ENCODE measurements at places on chromosomes 12 and 14.

DNA sequence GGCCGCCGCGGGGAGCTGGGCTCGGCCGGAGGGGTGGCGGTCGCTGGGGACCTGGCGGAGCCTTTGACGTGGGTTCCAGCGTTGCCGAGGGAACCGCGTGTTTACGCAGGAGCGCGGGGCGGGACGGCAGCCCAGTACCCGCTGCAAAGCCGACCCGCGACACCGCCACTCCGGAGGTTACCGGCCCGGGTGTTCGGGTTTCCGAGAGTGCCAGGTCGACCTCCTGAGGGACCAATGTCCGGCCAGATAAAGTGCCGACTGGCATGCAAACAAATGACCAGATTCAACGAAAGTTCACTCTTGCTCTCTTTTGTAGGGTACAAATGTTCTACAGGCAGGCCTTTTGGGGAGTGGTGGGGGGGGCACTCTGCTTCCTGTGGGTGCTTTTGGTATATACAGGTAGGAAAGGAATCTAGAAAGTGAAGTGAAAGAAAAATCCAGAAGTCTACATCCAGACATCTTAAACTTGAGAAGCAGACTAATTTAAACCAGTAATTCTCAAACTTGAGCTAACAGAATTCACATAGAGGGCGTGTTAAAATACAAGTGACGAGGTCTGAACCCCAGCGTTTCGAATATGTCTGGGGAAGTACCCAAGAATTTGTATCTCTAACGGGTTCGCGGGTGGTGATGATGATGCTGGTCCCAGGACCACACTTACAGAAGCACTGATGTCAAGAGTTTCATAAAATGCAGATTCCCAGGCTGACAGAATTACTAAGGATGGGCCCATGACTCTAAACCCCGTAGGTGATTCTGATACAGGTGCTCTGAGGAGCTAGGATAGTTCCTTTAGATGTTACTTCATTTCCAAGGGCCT, at the start of gene GPR135:
TSS of gene GPR135 (minus strand) at position 65 of the 820 bp plus-strand sequence. CDS start 154 bp downstream, outside the sequence.
- peak; percentile 32 for DNase-seq

- DNase-seq, result peak; percentile 58
These were observed 2.4 kb downstream of the WASHC3 start for GRCh38 chr12:102059343-102059742.

DNA sequence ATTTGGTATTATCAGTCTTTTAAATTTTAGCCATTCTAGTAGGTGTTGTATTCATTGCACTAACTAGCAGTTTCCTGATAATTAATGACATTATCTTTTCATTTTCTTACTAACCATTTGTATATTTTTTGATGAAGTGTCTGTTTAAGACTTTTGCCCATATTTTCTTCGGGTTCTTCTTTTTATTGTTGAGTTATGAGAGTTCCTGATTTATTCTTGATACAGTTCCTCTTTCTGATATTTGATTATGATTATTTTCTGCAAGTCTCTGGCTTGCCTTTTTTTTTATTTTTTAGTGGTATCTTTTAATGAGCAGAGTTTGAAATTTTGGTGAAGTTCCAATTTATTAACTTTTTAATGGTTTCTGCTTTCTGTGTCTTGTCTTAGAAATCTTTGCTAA, 6.2 kb upstream of the RNU6-7 start:
- no peak for DNase-seq

DNA sequence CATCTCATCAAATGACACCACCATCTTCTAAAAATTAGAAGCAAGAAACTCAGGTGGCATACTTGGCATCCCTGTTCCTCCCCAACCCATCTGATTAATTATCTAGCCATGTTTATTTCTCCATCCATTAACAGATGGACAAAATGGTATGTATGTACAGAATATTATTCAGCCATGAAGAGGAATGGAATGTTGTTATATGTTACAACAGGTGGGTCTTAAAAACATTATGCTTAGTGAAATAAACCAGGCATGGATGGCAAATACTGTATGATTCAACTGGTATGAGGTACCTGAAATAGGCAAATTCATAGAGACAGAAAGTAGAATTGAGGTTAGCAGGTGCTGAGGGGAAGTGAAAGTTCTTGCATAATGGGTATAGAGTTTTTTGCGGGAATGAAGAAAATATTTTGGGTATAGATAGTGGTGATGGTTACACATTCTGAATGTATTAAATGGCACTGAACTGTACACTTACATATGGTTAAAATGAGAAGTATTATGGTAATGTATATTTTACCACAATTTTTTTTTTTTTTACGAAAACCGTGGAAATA, 17.5 kb downstream of the YY1 start:
- DNase-seq, result no peak

DNA sequence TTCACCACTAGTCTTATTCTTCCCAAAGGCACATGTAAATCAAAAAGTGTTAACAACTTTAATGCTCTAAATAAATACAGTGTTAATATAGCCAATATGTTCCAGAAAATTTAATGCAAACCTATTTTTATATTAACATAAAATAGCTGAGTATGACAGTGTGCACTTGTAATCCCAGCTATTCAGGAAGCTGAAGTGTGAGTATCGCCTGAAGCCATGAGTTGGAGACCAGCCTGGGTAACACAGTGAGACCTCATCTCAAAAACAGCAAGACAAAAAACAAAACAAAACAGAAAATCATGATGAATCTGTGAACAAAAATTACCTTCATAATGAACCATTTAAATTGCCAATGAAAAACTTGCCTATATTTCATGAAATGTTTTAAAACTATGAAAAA, 798.9 kb downstream of the SLC6A15 start:
- DNase-seq, result no peak

DNA sequence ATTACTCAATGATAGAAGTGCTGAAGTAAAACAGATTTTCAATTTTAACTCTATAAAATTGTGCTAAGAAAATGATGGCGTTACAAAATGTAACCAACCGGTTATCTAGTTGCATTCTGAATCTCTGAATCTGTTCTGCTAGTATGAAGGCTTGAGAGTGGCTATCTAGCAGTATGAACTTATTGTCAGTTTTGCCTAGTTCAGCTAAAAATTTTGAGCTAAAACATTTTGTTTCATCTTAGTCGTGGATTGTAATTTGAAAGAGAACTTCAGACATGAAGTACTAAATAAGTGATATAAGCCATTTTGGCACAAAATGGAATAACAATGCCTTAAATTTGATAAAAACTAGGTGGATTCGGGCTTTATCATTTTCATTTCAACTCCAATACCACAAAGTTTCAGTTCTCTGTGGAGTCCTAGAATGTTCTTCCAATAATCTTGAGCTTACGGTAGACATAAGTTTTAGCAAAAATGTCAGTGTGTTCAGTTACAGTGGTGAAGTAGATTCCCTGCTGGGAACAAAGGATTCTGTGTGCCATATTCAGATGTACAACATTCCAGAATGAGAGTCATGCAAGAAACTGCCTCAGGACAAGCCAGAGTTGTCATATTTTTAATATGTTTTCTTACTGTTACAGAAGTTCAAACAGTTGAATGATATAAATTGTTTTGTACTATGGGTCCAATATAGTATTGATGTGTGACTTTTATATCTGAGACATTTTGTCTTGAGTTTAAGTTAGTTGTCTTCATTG, 28.1 kb downstream of the ATP6V1D start:
- no peak for DNase-seq

DNA sequence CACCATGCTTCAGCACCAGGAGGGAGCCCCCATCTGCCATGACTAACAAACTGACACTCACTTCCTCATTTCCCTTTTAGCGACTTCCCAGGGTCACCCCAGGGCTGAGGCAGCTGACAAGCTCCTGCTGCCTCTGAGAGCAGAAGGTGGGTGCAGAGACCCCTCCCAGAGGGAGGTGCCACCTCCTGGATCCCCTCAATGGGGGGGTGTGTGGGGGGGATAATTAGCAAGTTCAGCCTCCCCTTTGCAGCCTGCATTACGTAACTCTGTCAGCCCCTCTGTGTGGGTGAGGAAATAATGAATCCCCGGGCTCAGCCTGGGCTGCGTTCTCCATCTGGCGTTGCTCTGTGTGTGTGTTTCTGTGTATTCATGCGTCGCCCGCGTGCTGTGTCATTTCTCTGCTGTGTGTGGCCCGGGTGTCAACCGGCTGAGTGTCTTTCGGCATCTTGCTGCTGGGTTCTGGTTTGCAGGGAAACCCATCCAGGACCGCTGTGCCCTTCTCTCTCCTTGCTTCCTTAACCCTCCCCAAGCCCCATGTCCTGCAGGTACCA, 28.0 kb downstream of the NOS1 start:
- no peak for DNase-seq

- peak; percentile 100 for DNase-seq
These were observed at the start of gene BTG1 for GRCh38 chr12:92145731-92146496. TSS of gene BTG1 (minus strand) at chr12:92145846. CDS start at chr12:92145535, 311 bp downstream.

DNA sequence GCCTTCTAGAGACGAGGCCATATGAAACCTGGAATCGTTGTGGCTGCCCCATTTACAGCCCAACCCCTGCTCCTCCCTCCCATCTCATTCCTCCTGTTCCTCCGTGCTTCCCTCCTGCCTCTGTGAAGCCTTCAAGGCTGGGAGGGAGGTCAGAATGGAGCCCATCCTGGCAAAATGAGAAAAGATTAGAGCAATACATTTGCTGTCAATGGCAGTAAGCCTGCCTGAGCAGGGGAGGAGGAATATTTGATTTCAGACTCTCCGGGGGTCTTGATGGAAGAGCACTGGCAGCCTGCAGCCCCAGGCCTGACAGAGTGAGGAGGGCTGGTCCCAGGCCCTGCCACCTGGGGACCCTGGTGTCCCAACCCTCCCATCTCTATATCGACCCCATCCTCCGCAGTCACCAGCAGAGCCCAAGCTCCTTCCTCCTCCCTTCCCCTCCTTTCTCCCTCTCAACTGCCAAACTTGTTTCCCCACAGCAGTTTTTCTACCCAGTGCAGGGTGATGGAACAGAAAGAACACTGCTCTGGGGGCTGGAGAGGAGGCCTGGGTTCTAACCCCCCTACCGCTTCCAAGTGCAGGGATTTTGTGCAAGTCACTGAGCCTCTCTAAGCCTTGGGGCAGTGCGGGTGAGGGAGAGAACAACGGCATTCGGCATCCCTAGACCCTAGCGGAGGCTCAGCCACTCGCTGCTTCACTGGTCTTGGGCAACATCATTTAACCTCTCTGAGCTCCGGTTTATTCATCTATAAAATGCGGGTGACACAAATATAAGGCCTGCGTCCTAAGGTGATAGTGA, 16.0 kb upstream of the RACGAP1 start:
- DNase-seq, result no peak

GRCh38 chr14:88166616-88167015, 156.5 kb downstream of the KCNK10 start:
- DNase-seq, result no peak

DNA sequence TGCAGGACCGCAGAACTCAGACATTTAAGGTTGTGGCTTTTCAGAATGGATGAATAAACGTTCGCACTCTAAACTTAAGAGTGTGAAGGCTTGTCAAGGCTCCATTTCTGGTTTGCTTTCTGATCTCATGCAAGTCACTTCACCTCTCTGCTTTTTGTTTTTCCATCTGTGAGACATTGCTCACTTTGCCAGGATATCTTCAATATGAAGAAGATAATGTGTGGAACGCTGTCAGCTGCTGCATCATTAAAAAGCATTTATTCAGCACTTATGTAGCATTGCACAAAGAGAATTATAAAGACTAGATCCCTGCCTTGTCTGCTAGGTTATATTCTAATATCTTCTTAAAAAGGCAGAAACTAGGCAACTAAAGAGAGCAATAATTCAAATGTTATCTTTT, 172.2 kb downstream of the CACNA1C start:
- no peak for DNase-seq

DNA sequence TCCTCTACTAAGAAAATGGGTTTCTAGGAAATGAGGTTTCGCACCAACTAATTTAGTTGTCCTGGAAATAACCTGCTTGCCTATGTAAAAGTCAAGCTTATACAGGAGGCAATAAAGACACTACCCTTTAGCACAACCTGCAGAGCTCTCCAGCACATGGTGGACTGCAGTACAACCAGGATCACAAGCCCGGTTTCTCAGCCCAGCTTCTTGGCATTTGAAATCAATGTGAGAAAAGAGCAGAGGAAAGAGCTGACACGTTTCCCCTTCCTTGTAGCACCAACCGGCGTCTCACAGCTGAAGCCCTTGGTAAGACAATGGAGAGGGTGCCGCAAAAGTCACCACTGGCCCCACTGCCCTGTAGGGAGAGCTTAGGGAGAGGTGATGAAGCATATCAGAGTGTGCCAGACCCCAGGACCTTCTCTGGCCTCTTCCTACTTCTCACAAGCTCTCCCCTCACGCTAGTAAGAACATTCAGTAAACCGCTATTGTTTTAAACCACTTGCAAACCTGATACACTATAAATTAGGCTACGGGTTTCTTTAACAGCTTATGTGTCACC, 8.6 kb downstream of the SPTLC2 start:
- no peak for DNase-seq

GRCh38 chr14:94682061-94682516, 69.9 kb downstream of the SERPINA3 start:
- DNase-seq, result no peak

DNA sequence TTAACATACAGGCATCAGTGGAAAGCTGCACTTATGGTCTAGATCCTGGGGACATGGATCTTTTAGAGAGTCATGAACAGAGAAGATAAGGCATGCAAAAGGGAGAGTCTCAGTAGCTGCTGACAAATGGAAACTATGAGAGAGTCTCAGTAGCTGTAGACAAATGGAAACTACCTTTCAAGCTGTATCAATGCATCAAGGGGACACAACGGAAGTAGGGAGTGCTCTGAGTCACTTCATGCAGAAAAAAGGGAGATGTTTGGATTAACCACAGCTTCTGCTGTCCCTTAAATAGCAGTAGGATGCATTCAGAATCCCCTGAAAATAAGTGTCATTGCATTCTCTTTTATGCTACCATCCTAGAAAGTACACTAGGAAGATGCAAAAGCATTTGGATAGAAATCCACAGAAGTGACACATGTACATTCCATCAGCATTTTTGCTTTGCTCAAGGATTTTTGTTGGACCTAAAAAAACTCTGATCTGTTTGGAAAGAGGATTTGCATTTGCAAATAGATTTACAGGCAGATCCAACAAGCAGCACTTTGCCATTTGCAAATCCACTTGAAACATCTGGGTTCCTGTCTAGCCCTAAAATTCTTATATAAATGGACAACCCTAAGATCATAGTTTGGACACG, 227.5 kb upstream of the LMO3 start:
- DNase-seq, result no peak

- no peak for DNase-seq
These were observed 3.8 kb upstream of the RPAP3 start for GRCh38 chr12:47709671-47710070.

All from CD4-positive, alpha-beta T cell treated with Interleukin-21 for 1 hour (primary cell).